Suppressor macrophage (primary cell): ENCODE measurements at places on chromosomes 5 and 9.
A peak's percentile ranks its signal among the peaks of the same experiment; 100 is the strongest.

DNA sequence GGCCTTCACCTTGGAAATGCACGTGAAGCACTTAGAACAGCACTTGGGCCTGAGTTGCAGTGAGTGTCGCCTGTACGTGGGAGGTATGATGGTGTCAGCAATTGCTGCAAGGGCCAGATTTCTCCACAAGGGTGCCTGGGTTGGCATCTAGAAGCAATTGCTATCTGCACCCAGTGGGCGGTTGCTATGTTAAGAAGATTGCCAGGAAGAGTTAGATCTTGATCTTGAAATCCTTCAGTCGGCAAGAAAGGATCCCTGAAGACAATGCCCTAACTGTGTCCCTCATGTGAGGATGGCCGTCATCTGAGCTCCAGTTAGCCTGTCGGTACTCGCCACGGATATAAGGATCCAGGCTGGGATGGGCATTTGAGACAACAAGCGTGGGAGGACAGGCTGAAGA is 62.9 kb downstream of the MAMDC2 start:
- peak; percentile 84 for DNase-seq

DNA sequence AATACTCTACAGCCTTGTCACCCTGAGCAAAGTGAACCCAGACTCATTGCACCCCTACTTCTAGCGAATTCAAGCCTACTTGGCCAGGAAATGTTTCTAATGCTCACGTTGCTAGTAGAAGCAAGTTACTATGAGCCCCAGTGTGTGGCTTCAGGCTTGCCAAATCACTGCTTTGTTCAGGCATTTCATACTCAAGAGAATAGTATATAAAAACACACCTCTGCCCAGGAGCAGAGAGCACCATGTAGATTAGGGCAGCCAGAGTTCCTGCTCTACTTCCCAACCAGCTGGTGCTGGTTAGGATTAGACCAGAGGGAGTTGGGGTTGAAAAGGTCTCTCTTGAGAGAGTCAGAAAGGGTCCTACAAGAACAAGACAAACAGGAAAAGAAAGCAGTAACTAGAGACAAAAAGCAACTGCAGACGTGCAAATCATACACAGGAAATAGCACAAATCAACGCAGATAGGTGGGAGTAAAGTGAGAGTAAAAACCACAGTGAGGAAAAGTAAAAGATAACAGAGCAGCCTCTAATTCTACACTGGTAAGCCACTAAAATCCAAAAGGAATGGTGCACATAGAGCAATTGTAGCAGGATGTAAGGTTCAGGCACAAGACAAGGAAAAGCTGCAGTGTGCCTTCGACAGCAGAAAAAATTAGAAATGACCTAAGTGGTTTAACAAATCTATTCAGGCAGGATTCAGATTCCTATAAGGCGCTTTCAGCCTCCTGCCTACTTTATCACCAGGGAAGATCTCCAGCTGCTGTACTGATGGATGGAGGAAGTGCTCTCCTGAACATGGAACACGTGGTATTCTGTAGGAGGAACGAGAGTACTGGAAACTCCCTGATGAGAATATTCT is 49.6 kb upstream of the KIF2A start:
- DNase-seq: peak; percentile 57

DNA sequence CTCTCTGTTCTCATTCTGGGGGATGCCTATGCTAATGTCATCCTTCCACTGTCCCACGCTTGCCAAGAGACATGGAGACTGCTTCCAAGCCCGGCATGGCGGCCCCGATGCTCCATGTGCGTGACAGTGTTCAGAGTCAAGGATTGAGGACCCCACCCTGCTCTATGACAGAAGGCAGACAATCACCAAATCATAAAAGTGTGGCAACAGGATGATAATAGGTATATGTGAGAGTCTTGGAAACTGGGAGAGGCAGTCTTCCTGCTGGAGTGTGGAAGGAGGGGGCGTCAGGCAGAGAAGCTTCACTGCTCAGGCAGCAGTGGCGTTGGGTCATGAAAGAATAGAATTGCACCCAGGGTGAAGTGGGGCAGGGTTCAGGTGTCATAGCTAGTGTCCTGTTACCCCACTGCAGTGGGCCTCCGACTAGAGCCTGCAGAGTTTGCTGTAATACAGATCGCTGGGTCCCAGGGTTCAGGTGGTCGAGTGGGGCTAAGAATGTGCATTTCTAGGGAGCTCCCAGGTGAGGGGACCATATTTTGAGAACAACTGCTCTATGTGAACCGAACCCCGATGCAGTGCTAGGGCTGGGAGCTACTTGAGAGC is 12.5 kb upstream of the GADD45G start:
- no peak for DNase-seq

GRCh38 chr5:132150565-132150964 is 77.0 kb downstream of the CSF2 start:
- DNase-seq: no peak

- no peak for DNase-seq
Measured at GRCh38 chr5:179870403-179870903, 11.8 kb upstream of the MRNIP start.

GRCh38 chr9:14723301-14723700 is 768 bp upstream of the CER1 start:
- DNase-seq: no peak

GRCh38 chr5:383621-384020 is 59.4 kb upstream of the EXOC3 start:
- DNase-seq: no peak

GRCh38 chr5:42830924-42831323 is 19.2 kb upstream of the SELENOP start:
- DNase-seq: no peak

GRCh38 chr5:113199122-113199905 is 222.7 kb downstream of the DCP2 start:
- DNase-seq: no peak

GRCh38 chr5:8907168-8907868 is 638.6 kb downstream of the SEMA5A start:
- DNase-seq: no peak

- DNase-seq: no peak
Measured at GRCh38 chr5:1317921-1318565, 23.2 kb upstream of the TERT start.

GRCh38 chr5:39503155-39503554 is 78.4 kb upstream of the DAB2 start:
- DNase-seq: peak; percentile 53

GRCh38 chr9:130905125-130905901 is 8.7 kb upstream of the QRFP start:
- DNase-seq: peak; percentile 59

GRCh38 chr9:81741103-81741502 is 51.8 kb upstream of the TLE1 start:
- no peak for DNase-seq

DNA sequence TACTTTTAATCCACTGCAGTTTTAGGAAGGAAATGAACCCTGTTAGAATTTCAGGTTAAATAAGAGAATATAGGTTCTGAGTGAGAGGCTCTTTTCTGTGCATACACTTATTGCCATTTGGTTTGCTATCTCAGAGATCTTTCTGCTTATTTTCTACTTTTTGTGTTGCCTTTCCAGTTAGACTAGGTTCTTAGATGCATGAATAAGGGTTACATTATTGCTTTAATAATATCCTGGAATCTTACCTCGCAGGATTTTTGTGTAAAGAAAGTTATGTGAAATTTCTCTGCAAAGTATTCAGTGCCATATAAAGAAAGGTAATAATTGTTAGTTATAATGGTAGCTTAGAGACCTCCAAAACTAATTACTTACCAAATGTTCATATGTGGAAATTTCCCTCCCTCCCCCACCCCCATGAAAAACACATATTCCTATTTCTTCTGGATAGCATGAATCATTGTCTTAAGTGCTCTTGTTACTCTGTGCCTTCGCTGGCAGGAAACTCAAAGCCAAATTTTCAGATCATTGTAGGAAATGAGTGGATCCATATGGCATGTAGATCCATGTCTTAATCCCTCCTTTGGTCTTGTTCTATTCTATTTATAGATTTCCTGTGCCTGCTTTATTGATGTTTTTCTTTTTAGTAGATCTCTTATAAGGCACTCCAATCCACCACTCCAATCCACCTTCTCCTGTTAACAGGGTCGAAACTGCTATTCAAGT is 2.7 kb upstream of the APBA1 start:
- DNase-seq: no peak

- no peak for DNase-seq
Measured at GRCh38 chr5:14824499-14824898, 47.1 kb downstream of the ANKH start.

GRCh38 chr9:100428871-100429654 is 2.1 kb downstream of the MSANTD3 start:
- peak; percentile 82 for DNase-seq

- peak; percentile 62 for DNase-seq
Measured at GRCh38 chr9:128554155-128554862, 1.9 kb downstream of the SPTAN1 start.

DNA sequence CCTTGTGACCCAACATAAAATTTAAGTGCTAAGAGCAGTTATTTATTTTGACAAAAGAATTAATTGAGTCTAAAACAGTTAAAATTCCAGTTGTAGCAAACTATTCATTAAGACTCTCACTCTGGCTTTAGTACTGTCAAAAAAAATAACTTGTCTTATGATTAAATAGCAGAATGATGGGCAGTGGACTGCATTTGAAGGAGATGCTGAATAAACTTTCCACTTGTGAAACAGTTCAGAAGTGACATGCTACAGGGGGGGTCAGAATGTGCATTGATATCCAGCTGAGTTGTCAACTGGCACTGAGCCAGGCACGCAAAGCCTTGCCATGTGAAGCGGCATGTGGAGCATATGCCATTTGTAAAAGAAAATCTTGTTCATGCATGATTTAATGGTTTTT is 76.0 kb downstream of the FCHO2 start:
- DNase-seq: no peak

DNA sequence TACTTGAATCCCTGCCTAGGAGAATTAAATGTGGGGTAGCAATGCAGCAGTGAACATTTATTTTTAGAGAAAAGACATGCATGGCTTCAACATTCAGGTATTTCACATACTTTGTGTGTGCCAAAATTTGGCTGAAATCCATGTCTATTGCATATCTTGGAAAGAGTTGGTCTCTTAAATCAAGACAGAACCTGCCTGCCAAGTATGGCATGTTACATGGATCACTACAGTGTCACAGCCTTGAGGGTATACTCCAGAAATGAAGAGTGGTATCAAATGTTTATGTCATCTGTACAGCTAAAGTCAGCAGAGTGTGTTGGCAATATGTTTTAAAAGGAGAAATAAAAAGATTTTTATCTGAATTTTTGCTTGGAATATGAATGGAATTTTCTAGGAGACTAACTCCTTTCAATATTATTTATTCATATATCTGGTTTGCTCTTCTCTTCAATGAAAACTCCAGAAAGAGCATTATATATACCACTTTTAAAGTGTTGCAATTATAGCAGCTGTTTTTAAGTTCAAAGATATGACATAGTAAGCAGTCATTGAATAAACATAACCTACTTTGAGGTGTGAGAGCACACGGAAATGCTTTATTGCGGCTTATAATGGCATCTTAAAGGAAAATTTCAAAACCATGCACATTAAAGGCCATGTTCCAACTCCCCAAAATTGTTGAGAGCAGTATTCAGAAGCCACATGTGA is 95.4 kb upstream of the MINAR2 start:
- no peak for DNase-seq

GRCh38 chr5:148179234-148179824 is 11.0 kb downstream of the SPINK14 start:
- peak; percentile 89 for DNase-seq

- DNase-seq: no peak
Measured at GRCh38 chr5:149727336-149728035, 2.6 kb upstream of the PPARGC1B start.
